ENCODE measurements at places on chromosomes 16 and 17.

GRCh38 chr17:40901981-40902474, 17.0 kb upstream of the KRT20 start:
- no peak for DNase-seq

GRCh38 chr17:80892900-80893603, 98.6 kb upstream of the CHMP6 start:
- DNase-seq: no peak

DNA sequence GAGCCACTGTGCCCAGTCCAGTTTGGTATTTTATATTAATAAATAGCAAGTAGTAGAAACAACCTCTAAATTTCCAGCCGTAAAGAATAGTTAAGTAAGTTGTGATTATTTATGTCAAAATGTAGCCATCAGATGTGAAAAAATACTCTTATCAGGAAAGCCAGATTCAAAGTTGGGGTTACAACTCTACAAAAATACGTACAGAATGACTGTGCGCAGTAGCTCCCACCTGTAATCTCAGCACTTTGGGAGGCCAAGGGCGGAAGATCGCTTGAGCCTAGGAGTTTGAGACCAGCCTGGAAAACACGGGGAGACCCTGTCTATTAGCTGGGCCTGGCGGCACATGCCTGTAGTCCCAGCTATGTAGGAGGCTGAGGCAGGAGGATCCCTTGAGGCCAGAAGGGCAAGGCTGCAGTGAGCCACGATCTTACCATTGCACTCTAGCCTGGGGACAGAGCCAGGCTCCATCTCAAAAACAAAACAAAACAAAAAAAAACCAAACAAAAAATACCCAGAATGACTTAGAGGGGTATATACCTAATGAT, 1.7 kb downstream of the PDP2 start:
- no peak for DNase-seq

DNA sequence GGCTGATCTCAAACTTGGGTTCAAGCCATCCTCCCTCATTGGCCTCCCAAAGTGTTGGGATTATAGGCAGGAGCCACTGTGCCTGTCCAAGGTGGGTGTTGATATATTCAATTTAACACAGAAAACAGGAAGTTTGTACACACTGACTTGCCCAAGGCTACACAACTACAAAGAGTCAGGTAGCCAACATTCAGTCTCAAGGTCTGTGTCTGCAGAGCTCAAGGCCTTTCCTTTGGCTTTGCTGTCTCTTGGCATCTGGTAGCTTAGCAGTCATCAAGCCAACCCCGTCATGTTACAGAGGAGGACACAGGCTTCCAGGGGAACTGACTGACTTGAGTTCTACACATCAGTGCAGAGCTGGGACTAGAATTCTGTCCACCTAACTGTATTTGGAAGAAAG, 11.9 kb upstream of the MEFV start:
- DNase-seq: no peak

- no peak for DNase-seq
Observed at GRCh38 chr17:58246781-58247180, 8.4 kb downstream of the LPO start.

DNA sequence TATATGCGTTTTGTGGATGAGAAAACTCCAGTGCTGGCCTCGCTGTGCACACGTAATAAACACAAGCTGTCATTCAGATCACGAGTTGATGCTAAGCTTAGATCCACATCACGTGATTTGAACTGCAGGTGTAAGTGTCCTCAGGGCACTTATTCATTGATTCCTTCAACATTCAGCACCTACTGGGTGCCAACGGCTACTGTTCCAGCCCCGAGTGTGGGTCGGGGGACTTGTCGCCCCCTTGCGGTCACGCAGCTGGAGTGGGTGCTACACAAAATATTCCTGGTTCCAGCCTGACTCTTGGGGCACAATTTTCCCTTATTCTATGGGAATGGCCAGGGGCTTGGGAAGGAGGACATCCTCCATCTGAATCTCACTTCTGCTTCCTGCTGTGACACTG, 29.9 kb upstream of the GINS2 start:
- DNase-seq: no peak
